ENCODE measurements at places on chromosomes 5 and 9.

DNA sequence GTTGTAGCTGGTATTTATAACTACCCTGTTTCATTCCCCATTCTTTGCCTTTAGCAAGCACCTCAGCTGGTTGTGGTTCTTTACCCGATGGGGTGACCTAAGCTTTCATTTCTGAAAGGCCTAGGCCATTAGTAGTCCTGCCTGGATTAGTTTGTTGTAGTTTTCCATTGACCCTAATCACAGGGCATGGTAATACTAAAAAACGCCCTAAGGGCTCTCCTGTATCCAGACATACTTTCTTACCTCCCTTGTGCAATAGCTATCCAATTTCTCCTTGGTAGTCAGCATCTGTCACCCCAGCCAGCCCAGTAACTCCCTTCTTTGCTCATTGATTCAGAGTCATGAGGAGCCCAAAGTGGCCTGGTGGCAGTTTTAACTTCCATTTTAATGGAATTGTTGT, 24.0 kb downstream of the TMOD1 start:
- ATAC-seq, result peak; percentile 30

- ATAC-seq, result no peak
Measured at GRCh38 chr5:2753452-2754420, 2.3 kb upstream of the IRX2 start.

GRCh38 chr9:33677961-33678360, 117.4 kb upstream of the PRSS3 start:
- no peak for ATAC-seq

- no peak for ATAC-seq
Measured at GRCh38 chr9:124303762-124304161, 46.0 kb downstream of the NEK6 start.

- no peak for ATAC-seq
Measured at GRCh38 chr5:65854925-65855324, 71.5 kb upstream of the ERBIN start.

GRCh38 chr9:82410306-82410705, 421.7 kb downstream of the SPATA31D1 start:
- ATAC-seq, result peak; percentile 94

DNA sequence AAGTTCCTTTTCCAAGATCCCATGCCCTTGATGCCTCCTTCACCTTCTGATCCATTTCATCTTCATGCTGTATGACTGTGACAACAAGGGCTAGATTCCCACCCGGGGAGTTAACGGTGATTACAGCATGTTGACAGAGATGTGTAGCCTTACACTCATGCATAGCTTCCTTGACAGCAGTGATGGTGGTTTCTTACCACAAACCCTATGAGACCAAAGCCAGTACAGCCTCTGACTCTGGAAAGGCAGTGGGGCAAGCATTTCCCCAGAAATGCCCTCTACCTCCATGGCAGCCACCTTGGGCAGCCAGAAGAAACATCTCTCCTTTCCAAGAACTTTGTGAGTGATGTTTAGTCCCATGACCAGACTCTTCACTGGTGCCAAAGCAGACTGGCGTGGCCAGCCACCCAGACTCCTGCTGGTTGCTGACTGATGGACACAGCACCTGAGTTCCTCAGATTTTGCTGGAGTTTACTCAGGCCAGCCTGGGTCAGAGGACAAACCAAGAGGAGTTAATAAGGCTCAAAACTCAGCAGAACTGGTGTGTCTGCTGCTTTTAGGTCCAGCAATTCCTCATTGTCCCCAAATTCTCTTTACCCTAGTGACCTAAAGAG, 199.7 kb upstream of the SLC27A6 start:
- ATAC-seq, result no peak

- peak; percentile 88 for ATAC-seq
Measured at GRCh38 chr5:61866930-61867329, 439.1 kb upstream of the KIF2A start.

- ATAC-seq, result no peak
Measured at GRCh38 chr5:178991190-178992145, 3.7 kb downstream of the GRM6 start.

DNA sequence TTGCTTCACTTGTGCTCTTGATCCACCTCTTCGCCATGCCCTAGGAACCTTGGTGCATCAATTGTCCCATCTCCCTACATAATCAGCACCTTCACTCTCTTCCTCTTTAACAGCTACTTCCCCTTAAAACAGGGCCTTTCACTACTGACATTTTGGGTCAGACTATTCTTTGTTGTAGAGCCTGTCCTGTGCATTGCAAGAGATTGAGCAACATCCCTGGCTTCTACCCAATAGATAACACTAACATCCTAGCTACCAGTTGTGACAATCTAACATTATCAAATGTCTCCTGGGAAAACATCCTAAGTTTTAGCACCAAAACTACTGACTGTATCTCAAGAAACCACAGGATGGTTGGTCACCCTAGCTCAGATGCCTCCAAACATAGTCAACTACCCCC, 854.3 kb upstream of the DMAC1 start:
- no peak for ATAC-seq

DNA sequence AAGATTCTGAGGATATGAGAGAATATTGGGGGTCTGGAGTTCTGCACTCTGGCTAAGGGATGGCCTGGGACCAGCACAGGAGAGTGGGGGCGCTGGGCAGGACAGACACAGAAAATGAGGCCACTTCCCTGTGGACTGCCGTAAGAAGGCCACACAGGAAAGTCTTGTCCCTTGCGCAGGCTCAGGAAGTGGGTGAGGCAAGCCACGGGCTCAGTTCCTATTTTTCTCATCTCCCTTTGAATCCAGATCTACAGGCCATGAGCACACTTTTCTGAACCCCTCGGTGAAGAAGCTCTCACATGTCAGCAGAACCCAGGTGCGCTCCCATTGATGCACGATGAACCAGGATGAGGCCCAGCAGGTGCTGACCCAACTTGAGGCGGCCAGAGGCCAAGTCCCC, 207.4 kb downstream of the AGTPBP1 start:
- ATAC-seq, result no peak

DNA sequence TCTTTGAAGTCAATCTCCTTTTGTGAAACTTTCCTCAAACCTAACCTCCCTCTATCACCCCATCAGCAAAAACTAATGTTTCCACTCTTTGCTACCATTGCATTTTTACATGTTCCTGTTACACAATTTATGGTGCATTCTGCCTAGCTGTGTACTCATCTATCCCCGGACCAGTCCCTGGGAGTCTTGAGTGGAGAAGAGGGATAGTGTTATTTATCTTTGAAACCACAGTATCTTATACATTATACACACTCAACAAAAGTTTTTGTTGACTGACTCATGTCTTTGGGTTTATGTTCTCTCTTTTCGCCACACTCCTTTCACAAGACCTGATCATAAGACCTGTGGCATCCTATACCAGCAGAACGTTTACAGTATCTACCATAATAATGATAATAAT, 26.4 kb downstream of the TNFAIP8 start:
- ATAC-seq, result no peak

DNA sequence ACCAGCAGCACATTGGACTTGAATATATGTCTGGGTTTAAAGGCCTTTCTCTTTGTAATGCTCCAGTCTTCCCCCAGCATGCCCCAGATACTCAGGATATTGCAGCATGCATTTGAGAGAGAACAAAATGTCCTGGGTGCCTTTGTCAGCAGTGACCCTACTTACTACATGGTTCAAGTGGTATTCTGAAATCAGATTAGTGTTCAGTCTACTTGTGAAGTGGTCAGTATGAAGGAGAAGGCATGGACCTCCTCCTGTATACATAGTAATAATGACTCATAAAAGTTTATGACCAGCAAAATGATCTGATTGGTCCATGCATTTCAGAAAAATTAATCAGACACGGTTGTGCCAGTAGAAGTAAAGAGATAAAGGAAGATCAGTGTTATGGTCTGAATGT, 25.4 kb downstream of the GPR21 start:
- ATAC-seq, result no peak

DNA sequence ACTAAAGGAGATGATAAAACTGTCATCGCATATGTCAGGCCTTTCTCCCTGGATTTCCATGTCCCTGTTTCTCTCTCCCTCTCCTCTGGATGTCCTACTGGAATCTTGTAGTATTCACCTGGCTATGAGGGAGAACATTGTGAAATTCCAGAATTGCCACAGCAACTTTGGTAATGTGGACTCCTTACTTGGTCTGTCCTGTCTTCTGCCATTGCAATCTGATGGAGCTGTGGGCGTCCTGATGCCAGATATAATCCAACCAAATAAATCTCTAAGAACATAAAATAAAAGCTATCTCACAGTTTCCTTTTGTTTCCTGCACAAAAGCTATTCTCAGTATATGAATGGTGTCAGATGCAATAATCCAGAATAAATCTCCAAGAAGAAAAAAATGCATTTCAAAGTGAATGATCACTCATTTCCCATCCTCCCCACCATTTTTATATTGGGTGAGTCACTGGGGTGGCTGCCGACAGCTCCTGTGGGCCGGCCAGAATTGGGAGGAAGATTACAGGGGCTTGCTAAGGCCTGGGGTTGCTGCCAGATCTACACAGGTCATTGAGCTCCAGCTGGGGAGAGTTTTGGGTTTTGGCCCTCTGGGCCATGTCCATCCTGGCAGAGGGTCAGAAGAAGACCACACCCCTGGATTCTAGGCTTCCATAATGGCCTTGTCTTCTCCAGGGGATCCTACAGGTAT, 160.7 kb upstream of the PITX1 start:
- peak; percentile 45 for ATAC-seq

DNA sequence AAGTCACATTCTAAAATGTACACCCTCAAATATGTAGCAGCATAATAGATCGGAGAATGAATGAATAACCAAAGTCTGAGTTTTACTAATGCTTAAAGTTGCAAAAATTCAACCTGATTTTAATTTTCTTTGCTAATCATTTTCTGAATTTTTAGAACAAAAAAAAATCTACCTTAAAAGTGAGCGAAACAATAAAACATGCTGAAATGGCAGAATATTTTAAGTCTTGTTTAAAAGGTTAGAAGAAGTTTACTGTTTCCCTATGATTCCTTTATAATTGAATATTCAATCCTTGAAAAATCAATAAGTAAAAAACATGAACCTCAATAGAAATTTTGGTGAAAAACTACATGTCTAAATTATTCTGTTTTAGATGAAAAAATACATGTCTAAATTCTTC, 27.1 kb upstream of the ZNF462 start:
- ATAC-seq, result no peak

GRCh38 chr9:99360026-99360425, 137.9 kb downstream of the SEC61B start:
- no peak for ATAC-seq

DNA sequence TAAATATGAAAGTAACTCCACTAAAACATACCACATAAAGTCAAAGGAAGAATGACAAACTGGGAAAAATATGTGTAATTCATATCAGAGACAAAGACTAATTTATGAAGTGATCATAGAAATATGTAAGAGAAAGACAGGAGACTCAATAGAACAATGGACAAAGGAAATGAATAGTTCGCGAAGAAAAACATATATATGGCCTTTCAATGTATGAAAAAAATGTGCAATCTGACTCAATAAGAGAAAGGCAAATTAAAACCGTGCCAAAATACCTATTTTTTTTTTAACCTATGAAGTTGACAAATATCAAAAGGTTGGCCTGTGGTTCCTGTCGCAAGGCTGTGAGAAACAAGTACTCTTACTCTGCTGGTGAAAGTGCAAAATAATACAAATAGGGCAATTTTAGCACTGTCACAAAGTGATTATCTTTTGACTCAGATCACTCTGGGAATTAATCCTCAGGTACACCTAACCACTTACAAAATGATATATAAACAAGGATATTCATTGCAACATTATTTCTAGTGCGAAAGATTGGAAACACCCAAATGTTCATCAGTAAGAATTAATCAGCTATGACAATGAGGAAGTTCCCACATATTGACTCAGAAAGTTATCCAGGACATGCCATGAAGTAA, 3.7 kb downstream of the C9 start:
- peak; percentile 36 for ATAC-seq

DNA sequence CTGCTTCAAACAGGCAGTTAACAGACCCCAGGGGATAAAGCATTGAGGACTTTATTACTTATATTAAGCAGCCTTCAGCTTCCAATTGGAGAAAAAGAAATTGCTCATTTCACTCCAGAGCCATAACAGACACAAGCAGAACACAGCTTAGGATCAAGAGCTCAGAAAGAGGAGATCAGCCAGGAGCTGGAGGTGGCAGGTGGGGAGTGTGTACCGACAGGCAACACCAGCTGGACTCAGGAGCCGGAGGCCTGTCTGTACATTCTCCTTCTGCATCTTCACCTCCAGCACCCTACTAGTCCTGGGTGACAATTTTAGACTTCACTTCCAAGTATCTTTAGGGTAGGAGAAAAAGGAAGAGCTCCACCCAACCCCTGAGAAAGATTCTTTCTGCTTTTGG, 35.8 kb downstream of the NRG2 start:
- ATAC-seq, result no peak

- ATAC-seq, result peak; percentile 46
Measured at GRCh38 chr9:33860200-33860871, 43.4 kb downstream of the UBE2R2 start.

DNA sequence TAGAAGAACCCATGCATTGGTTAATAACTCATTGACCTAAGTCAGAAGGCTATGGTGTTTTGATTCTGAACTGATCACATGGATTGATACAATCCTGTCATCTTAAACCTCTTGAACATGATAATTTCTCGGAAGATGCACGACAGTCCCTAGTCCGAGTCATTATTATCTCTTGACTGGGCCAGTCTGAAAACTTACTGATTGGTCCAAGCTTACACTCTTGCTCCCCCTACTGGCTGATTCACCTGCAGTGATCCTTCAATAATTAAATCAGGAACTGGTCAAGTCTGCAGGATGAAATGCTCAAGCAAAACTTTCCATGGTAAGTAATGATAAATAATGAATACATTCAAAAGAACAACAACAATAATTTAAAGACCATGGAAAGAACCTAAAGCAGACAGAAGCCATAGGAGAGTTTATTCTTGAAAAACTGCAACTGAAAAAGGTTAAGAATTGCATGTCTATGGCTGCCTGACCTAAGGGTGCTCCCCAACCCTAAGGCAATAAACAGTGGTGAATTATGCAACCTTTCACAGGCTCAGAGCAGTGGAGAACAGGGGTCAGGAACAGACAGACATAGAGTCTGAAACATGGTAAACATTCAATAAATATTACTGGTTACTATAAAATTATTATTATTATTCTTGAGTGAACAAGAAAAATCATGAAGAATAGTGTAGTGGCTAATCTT, 79.3 kb downstream of the BRINP1 start:
- peak; percentile 60 for ATAC-seq

- ATAC-seq, result no peak
Measured at GRCh38 chr5:160824301-160825001, 27.6 kb downstream of the ATP10B start.

DNA sequence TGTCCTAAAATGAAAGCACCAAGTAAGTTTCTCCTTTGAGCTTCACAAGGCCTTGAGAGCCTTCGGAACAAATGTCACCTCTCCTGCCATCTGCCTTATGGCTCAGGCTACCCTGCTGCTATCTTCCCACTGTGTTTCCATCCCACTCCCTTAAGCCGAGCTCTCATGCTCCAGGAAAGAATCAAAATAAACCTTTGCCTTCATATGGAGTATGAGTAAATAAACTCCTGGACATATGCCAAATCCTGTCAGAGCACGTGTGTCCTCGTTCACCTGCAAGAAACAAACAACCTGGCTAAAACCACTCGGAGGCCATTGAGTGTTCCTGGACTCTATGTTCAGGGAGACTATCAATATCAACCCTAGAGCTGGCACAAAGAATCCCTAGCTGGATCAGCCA, 122.3 kb upstream of the CCDC112 start:
- ATAC-seq, result no peak

Data from esophagus mucosa (tissue), 1 donor.